ENCODE measurements at places on chromosomes 1 and 21. TPM values are rescaled to one million over a fixed set of nuclear protein-coding genes. Genes with fewer than 3 reads are reported as not detected.
A peak's percentile ranks its signal among the peaks of the same experiment; 100 is the strongest.

- H3K36me3 ChIP-seq: peaks cover 12% of the 10 kb centered on the region
- peak overlapping the region; percentile 17 for H3K27ac ChIP-seq
- no peak for DNase-seq
- peaks cover 28% of the 10 kb centered on the region for H3K4me1 ChIP-seq
- H3K27me3 ChIP-seq: no peaks in the 10 kb centered on the region
- H3K4me3 ChIP-seq: peak overlapping the region; percentile 96
Measured at GRCh38 chr1:19311503-19311930, 427 bp downstream of the AKR7A2 start.

DNA sequence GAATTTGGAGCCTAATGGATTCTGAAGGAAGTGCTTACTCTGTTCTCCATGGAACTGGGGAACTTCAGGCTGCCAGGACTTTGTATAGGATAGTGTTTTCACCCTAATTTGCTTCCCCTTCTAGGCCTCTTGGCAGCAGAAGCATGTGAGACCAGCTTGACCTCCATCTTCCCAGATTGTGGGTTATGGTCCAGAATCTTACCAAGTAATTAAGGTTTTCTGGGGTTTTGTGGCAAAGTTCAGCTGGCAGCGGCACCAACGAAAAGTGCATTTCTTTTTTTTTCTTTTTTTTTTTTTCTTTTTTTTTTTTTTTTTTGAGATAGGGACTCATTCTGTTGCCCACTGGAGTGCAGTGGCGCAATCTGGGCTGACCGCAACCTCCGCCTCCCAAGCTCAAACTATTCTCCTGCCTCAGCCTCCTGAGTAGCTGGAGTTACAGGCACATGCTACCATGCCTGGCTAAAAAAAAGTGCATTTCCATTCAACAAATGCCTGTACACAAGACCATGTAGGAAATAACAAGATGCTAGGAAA, 3.4 kb upstream of the BMP8A start:
- no peak overlapping the region for H3K27ac ChIP-seq
- no peaks in the 10 kb centered on the region for H3K27me3 ChIP-seq
- peaks cover 2% of the 10 kb centered on the region for H3K4me1 ChIP-seq
- no peak overlapping the region for H3K4me3 ChIP-seq
- H3K36me3 ChIP-seq: peaks cover 30% of the 10 kb centered on the region
- DNase-seq: no peak

DNA sequence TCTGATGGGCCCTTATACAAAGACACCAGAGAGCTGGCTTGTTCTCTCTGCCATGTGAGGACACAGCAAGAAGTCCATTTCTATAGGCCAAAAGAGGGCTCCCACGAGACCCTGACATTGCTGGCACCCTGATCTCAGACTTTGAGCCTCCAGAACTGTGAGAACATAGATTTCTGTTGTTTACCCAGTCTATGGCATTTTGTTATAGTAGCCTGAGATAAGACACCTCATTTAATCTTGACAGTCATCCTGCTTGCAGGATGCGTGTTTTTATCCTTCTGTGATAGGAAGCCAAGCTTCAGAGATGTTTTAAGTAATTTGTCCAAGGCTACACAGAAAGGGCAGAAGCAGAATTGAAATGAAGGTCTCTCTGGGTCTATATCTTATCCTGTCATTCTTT, 138.8 kb upstream of the HOOK1 start:
- H3K4me3 ChIP-seq: no peak overlapping the region
- DNase-seq: no peak
- H3K27ac ChIP-seq: no peak overlapping the region
- H3K27me3 ChIP-seq: no peaks in the 10 kb centered on the region
- no peaks in the 10 kb centered on the region for H3K36me3 ChIP-seq
- peaks cover 12% of the 10 kb centered on the region for H3K4me1 ChIP-seq

- peaks cover 8% of the 10 kb centered on the region for H3K36me3 ChIP-seq
- H3K27ac ChIP-seq: no peak overlapping the region
- no peak for DNase-seq
- H3K4me1 ChIP-seq: peaks cover 19% of the 10 kb centered on the region
- no peaks in the 10 kb centered on the region for H3K27me3 ChIP-seq
Measured at GRCh38 chr1:61852670-61853015, 110.4 kb downstream of the PATJ start.

- H3K36me3 ChIP-seq: no peaks in the 10 kb centered on the region
- H3K27ac ChIP-seq: no peak overlapping the region
- H3K4me1 ChIP-seq: no peaks in the 10 kb centered on the region
- no peak overlapping the region for H3K4me3 ChIP-seq
- no peak for DNase-seq
- no peaks in the 10 kb centered on the region for H3K27me3 ChIP-seq
Measured at GRCh38 chr1:76038287-76039004, 36.1 kb upstream of the ST6GALNAC3 start.

GRCh38 chr1:27049100-27049499, 36.5 kb upstream of the TENT5B start:
- no peaks in the 10 kb centered on the region for H3K27me3 ChIP-seq
- no peak overlapping the region for H3K4me3 ChIP-seq
- H3K36me3 ChIP-seq: no peaks in the 10 kb centered on the region
- no peak for DNase-seq
- H3K27ac ChIP-seq: no peak overlapping the region

DNA sequence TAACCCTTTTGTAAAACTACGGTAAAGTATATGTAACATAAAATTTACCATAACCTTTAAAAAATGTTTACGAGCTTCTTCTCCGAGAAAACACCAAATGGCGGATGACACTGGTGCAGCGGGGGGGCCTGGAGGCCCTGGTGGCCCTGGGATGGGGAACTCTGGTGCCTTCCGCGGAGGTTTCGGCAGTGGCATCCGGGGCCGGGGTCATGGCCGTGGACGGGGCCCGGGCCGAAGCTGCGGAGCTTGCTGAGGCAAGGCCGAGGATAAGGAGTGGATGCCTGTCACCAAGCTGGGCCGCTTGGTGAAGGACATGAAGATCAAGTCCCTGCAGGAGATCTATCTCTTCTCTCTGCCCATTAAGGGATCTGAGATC, 7.5 kb downstream of the MFSD2A start:
- H3K27me3 ChIP-seq: no peaks in the 10 kb centered on the region
- H3K36me3 ChIP-seq: no peaks in the 10 kb centered on the region
- H3K4me1 ChIP-seq: no peaks in the 10 kb centered on the region
- no peak overlapping the region for H3K4me3 ChIP-seq
- H3K27ac ChIP-seq: no peak overlapping the region

DNA sequence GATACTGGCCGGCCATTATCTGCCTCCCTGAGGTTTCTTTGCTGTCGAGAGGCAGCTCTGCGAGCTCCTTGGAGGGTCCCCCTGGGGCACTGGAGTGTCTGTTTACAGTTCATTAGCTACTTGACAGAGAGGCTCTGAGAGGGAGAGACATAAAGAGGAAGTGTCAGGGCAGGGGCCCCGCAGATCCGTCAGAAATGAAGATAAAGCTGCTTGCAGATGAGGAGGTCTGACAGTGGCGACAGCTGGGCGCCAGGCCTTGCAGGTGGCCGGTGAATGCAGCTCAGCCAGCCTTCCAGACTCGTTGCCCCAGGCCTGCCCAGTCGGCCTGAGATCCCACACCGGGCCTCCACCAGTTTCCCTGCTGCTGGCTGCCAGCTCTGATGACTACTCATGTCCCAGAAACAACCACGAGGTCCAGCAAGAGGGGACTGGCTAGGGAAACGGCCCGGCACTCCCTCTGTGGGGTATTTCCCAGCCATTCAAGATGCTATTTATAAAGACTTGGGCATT, 84.7 kb downstream of the DISP3 start:
- H3K27me3 ChIP-seq: no peaks in the 10 kb centered on the region
- no peak overlapping the region for H3K27ac ChIP-seq
- H3K4me3 ChIP-seq: no peak overlapping the region
- DNase-seq: no peak
- H3K4me1 ChIP-seq: no peaks in the 10 kb centered on the region

- H3K4me1 ChIP-seq: peaks cover 13% of the 10 kb centered on the region
- no peak for DNase-seq
- H3K36me3 ChIP-seq: no peaks in the 10 kb centered on the region
Measured at GRCh38 chr21:37686991-37687810, 229.1 kb downstream of the KCNJ6 start.

DNA sequence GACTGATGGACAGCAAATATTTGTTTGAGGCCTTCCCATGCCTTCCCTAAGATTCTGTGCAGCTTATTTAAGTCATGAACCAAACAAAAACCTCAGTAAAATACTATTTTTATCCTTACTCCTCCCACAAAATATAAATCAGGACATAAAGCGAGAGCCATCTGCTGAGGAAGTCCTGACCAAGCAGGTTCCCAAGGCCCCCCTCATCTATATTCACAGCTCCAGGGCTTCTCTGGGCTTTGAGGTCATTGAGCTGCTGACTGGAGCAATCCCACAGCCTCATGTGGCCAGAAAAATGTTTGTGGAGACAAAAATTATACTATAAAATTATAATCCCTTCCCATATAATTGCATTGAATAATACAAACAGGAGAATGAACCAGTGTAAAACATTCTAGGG, 846.2 kb downstream of the ADGRL2 start:
- H3K27me3 ChIP-seq: no peaks in the 10 kb centered on the region
- H3K27ac ChIP-seq: no peak overlapping the region

- no peak overlapping the region for H3K27ac ChIP-seq
- no peak for DNase-seq
- no peaks in the 10 kb centered on the region for H3K27me3 ChIP-seq
- no peaks in the 10 kb centered on the region for H3K4me1 ChIP-seq
- H3K4me3 ChIP-seq: no peak overlapping the region
- peaks cover 3% of the 10 kb centered on the region for H3K36me3 ChIP-seq
Measured at GRCh38 chr1:1703796-1704195, 11.2 kb upstream of the SLC35E2B start.

DNA sequence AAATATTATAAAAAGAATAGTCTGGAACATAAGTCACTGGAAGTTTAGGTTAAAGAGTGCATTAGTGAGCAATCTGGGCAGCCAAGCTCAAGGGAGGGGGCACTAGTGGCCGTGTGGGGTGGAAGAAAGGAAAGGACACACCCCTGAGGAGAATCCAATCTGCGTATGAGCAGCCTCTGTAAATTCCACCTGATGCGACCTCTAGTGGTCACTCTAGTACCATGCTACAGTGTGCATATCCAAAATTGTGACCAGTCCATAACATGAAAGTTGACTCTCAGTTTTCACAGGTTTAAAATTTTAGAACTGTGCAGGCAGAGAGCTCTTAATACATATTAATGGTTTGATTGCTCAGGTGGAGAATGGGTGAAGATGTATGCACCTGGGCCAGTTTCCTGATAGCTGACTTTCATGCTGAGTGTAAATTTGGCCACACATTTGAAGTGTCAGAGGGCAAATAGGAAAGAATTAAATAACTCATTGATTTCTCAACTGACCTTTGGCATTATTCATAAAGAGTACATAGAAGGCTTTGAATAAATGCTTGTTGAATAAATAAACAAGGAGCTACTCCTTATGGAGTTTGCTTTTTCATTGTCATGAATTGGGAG, 105.9 kb upstream of the C21orf91 start:
- H3K4me1 ChIP-seq: no peaks in the 10 kb centered on the region
- H3K27me3 ChIP-seq: no peaks in the 10 kb centered on the region
- DNase-seq: no peak
- H3K4me3 ChIP-seq: no peak overlapping the region
- no peak overlapping the region for H3K27ac ChIP-seq

LRRC38 gene
- total RNA-seq: not detected

IQGAP3 gene
- 2.2 TPM for total RNA-seq

RAP1GAP gene
- total RNA-seq: 0.92 TPM

SCYL3 gene
- 8.3 TPM for total RNA-seq

FAM72A gene
- 4.9 TPM for total RNA-seq

All from thoracic aorta (tissue), 2 donors.